Progenitor cell of endocrine pancreas (in vitro differentiated cells): ENCODE measurements at places on chromosomes 3 and 15.

- H3K36me3 ChIP-seq = no peaks in the 10 kb centered on the region
- no peak overlapping the region for H3K27ac ChIP-seq
- no peak for DNase-seq
- no peaks in the 10 kb centered on the region for H3K4me1 ChIP-seq
- no peak overlapping the region for H3K4me3 ChIP-seq
Observed at GRCh38 chr15:88454236-88454635, 13.0 kb downstream of the MRPL46 start.

GRCh38 chr15:22808761-22809280 is 22.4 kb downstream of the NIPA1 start:
- H3K36me3 ChIP-seq = peaks cover 4% of the 10 kb centered on the region
- no peak overlapping the region for H3K27ac ChIP-seq
- H3K27me3 ChIP-seq = no peaks in the 10 kb centered on the region

GRCh38 chr15:92651877-92652575 is 3.5 kb downstream of the FAM174B start:
- DNase-seq = no peak
- peaks cover 23% of the 10 kb centered on the region for H3K4me1 ChIP-seq
- H3K4me3 ChIP-seq = no peak overlapping the region
- H3K27me3 ChIP-seq = peaks cover 10% of the 10 kb centered on the region
- H3K27ac ChIP-seq = no peak overlapping the region

DNA sequence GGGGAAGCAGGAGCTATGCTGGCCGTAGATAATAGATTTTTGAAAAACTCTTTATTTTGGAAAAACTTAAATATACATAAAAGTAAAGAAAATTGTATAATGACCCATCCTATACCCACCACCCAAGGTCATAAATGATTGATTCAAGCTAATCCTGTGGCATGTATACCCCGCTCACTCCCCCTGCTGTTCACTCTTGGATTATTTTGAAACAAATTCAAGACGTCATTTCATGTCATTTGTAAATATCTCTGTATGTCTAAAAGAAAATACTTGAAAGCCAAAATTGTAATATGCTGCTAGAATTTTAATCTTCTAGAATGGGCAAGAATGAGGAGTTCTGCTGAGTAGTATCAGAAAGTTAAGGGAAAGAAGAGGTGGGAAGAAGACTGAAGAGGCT is 241.7 kb downstream of the FEZF2 start:
- H3K27ac ChIP-seq = no peak overlapping the region
- DNase-seq = no peak
- peaks cover 3% of the 10 kb centered on the region for H3K36me3 ChIP-seq

- H3K27ac ChIP-seq = peak overlapping the region; percentile 82
- H3K4me1 ChIP-seq = peaks cover 41% of the 10 kb centered on the region
- H3K4me3 ChIP-seq = peak overlapping the region; percentile 91
- H3K27me3 ChIP-seq = no peaks in the 10 kb centered on the region
Observed at GRCh38 chr3:53161820-53162671, 1.0 kb downstream of the PRKCD start.

- no peak for DNase-seq
- H3K4me3 ChIP-seq = no peak overlapping the region
- H3K27ac ChIP-seq = peak overlapping the region; percentile 76
- peaks cover 23% of the 10 kb centered on the region for H3K4me1 ChIP-seq
- peaks cover 10% of the 10 kb centered on the region for H3K27me3 ChIP-seq
Observed at GRCh38 chr3:129424185-129424841, 4.1 kb downstream of the EFCAB12 start.

DNA sequence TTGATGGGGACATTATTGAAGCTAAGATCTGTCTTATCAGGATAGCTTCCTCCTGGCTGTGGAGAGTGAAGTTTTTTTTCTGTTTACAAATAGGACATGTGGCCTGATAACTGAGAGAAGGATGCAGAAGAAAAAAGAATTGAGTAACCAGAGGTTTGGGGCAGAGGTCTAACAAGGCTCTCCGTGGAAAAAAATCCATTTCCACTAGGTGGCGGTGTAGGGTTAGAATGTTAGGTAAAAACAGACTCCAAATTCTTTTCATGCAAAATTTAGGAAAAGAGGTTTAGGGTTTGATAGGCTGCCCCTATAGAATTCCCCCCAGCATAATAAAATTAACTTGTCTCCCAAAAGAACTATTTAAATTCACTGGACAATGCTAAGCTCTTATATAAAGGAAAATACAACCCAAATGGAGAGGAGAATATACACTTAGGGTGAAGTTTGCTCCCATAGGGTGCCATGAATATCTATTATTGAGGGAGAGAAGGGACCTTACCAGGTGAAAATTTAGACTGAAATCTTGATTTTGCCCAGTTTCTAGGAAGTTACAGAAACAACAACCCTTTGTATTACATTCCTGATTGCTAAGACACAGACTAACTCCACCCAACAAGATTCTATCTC is 1560.4 kb downstream of the OTOL1 start:
- DNase-seq = peak; percentile 29
- no peak overlapping the region for H3K27ac ChIP-seq
- no peaks in the 10 kb centered on the region for H3K27me3 ChIP-seq
- no peaks in the 10 kb centered on the region for H3K36me3 ChIP-seq
- no peaks in the 10 kb centered on the region for H3K4me1 ChIP-seq

GRCh38 chr3:80750637-80751036 is 982.8 kb upstream of the ROBO1 start:
- no peaks in the 10 kb centered on the region for H3K27me3 ChIP-seq
- H3K4me1 ChIP-seq = no peaks in the 10 kb centered on the region
- H3K27ac ChIP-seq = no peak overlapping the region
- no peaks in the 10 kb centered on the region for H3K36me3 ChIP-seq
- no peak overlapping the region for H3K4me3 ChIP-seq
- DNase-seq = no peak

- H3K4me3 ChIP-seq = no peak overlapping the region
- peaks cover 27% of the 10 kb centered on the region for H3K36me3 ChIP-seq
- H3K27me3 ChIP-seq = no peaks in the 10 kb centered on the region
- H3K27ac ChIP-seq = no peak overlapping the region
Observed at GRCh38 chr3:72418244-72418643, 430.0 kb downstream of the SHQ1 start.

GRCh38 chr3:188053710-188054380 is 100.1 kb upstream of the LPP start:
- no peak overlapping the region for H3K27ac ChIP-seq
- H3K4me3 ChIP-seq = no peak overlapping the region
- H3K27me3 ChIP-seq = peaks cover 34% of the 10 kb centered on the region

DNA sequence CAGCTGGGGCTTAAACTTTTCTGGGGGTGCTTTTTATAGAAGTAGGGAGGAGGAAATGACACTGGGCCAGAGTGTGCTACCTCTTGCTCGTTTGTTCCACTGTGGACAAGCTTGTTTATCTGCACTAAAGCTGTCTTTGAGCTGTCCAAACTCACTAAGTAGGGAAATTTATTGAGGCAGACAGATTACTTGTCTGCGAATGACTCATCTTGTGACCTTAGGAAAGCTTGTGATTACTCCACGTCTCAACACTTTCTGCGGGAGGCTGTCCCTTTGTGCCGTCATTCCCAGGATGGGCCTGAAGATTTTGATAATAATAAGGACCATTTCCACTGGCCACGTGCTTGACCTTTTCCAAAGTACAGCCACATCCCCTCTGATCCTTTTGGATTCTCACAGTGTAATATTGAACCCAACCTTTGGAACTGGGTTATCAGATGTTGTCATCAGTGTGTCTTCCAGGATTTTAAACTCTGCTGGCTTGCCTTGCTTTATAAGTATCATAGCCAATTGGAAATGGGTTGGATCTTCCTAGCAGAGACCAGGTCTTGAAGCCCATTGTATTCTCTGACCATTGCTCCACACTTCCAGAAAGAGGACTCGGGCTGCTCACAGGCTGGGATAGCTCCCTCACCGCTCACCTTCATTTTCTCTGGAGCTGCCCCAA is 84.7 kb downstream of the AGBL1 start:
- no peak for DNase-seq
- no peak overlapping the region for H3K4me3 ChIP-seq
- H3K27me3 ChIP-seq = no peaks in the 10 kb centered on the region
- peak overlapping the region; percentile 60 for H3K27ac ChIP-seq
- H3K4me1 ChIP-seq = peaks cover 5% of the 10 kb centered on the region
- H3K36me3 ChIP-seq = no peaks in the 10 kb centered on the region

DNA sequence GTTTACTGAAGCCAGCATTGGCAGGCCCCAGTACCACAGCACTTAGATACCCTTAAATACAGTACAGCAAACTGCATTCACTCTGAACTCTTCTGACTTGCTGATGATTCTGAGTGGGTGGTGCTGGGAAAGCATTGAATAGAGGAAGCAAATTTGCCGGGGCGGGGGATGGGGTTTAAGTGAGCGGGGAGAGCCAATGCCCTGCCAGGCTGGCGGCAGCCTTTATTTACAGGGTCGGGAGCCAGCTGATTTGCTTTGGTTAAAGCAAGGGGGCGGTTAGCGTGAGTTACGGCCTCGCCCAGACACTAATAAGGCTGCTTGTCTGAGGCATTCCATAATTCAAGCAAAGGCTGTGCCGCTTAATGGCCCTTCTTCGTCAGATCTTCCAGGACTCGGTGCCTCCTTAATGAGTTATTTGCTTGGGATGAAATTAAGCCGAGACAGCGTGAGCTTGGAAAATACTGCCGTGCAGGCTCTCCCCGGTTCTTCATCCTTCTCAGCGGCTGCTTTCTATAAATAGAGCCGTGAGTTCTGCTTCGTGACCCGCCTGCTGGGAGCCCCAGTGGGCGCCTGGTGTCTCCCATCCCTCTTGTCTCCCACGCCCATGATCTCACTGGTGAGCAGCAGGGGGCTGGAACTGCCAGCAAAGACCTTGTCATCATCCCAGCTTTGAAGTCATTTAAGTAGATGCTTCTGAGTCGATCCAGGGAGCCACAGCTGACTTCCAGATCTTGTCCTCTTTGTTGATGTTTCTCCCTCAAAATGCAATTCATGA is 25.8 kb downstream of the SPSB4 start:
- H3K27me3 ChIP-seq = peaks cover 3% of the 10 kb centered on the region
- peak overlapping the region; percentile 9 for H3K4me3 ChIP-seq
- DNase-seq = no peak
- no peaks in the 10 kb centered on the region for H3K36me3 ChIP-seq
- H3K4me1 ChIP-seq = peaks cover 38% of the 10 kb centered on the region

DNA sequence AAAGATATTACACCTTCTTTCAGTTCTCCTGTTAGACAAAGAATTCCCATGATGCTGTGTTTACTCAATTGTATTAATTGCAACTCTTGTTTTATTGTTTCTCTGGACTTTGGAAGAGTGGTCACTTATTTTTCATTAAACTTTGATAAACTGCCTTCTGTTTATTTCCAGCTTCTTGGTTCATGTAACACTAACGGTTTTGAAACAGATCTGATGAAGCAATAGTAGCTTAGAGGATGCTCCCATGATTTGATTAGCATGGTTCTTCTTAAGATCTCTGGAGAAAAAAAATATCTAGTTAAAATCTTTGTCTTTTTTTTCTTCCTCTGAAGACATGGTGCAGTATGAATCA is 90.1 kb downstream of the FNDC3B start:
- no peak overlapping the region for H3K4me3 ChIP-seq
- peaks cover 55% of the 10 kb centered on the region for H3K4me1 ChIP-seq
- H3K36me3 ChIP-seq = peaks cover 43% of the 10 kb centered on the region
- no peak for DNase-seq

- no peak overlapping the region for H3K27ac ChIP-seq
- H3K27me3 ChIP-seq = no peaks in the 10 kb centered on the region
Observed at GRCh38 chr3:17340693-17341092, 401.7 kb downstream of the TBC1D5 start.

GRCh38 chr3:177041730-177042551 is 155.3 kb downstream of the TBL1XR1 start:
- no peak overlapping the region for H3K4me3 ChIP-seq
- DNase-seq = no peak
- H3K27me3 ChIP-seq = no peaks in the 10 kb centered on the region
- H3K27ac ChIP-seq = no peak overlapping the region
- peaks cover 32% of the 10 kb centered on the region for H3K36me3 ChIP-seq

DNA sequence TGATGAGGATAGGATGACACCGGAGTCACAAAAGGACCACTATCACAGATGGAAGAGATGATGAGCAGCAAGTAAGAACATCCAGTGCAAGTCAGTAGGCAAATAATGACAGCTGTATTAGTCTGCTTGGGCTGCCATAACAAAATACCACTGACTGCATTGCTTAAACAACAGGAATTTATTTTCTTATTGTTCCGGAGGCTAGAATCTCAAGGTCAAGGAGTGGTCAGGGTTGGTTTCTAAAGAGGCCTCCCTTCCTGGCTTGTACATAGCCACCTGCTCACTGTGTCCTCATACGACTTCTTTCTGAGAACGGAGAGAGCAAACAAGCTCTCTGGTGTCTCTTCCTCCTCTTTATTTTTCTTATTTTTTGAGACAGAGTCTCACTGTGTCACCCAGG is 380.7 kb downstream of the PLOD2 start:
- H3K27me3 ChIP-seq = no peaks in the 10 kb centered on the region
- H3K36me3 ChIP-seq = no peaks in the 10 kb centered on the region
- no peak overlapping the region for H3K27ac ChIP-seq
- no peak overlapping the region for H3K4me3 ChIP-seq
- no peaks in the 10 kb centered on the region for H3K4me1 ChIP-seq
